ENCODE measurements at places on chromosomes 5 and 9.

- DNase-seq, result no peak
These were observed 70.7 kb upstream of the RAPGEF1 start for GRCh38 chr9:131810351-131811170.

- DNase-seq, result no peak
These were observed 262.9 kb downstream of the PIK3R1 start for GRCh38 chr5:68478301-68479095.

DNA sequence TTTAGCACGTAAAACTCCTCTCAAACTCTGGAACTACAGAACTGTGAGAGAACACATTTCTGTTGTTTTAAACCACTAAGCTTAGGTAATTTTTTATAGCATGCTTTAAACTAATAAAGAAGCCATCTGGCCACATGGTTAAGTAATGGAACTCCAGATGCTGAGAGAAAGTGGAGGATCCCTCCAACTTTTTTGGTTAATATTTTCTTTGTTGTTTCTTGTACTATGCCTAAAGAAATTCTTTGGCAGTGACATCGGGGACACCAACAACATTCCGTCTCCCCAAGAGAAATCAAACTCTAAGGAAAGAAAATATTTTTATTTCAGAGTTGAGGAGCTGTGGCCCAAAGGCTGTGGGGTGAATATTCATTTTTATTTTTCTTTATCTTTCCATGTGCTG lies 734.8 kb upstream of the CDH9 start:
- no peak for DNase-seq

DNA sequence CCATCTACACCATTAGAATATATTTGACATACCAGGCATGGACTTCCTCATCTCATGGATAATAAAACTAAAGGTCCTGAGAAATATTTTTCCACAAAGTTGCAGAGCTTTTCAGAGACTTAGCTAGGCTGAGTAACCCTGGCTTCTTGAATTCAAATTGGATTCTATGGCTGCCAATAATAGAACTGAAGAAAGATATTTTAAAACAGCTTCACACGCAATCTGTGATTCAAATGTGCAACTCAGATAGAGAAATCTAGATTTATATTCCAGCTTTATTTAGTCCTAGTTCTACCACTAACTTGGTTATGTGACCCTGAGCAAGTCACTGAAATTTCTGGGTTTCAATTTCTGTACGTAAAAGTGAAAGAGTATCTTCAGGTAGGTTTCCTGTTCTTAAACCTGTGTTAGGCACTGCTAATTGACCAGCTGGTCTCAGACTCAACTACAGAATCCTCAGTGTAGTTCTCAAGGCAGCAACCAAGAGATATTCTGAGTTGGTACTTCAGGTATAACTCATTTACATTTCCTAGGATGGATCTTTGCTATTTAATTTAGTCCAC lies 235.3 kb downstream of the GABRB2 start:
- no peak for DNase-seq

GRCh38 chr5:60540856-60541805 lies 158.8 kb downstream of the DEPDC1B start:
- DNase-seq, result peak; percentile 39

Data from iPS-NIHi11 (cell line).